Muscle of leg (tissue), 16 donors: ENCODE measurements at places on chromosomes 11 and 22. TPM values are rescaled to one million over a fixed set of nuclear protein-coding genes. Genes with fewer than 3 reads are reported as not detected.

The SMTNL1 gene
- total RNA-seq, result 143 TPM

The COA4 gene
- 89.1 TPM for total RNA-seq

The CABP4 gene
- total RNA-seq, result 0.66 TPM

The EWSR1 gene
- total RNA-seq, result 111 TPM

The APOA4 gene
- total RNA-seq, result not detected

The OR4A16 gene
- not detected for total RNA-seq

The PNPLA3 gene
- total RNA-seq, result 0.18 TPM

The FEN1 gene
- total RNA-seq, result 14.7 TPM

The NCAM1 gene
- 87.0 TPM for total RNA-seq

The OR8G1 gene
- total RNA-seq, result 0.09 TPM

The RRAS2 gene
- 34.4 TPM for total RNA-seq

The TRIM51 gene
- not detected for total RNA-seq

The KCNK7 gene
- 0.31 TPM for total RNA-seq

The DDIAS gene
- total RNA-seq, result 3.0 TPM

The ACRV1 gene
- total RNA-seq, result not detected

The SERHL2 gene
- total RNA-seq, result 2.4 TPM

The RFPL3 gene
- total RNA-seq, result not detected

The NLRP14 gene
- 0.04 TPM for total RNA-seq

The SHANK2 gene
- total RNA-seq, result 1.1 TPM

The GGTLC3 gene
- total RNA-seq, result not detected

The CDC45 gene
- 6.1 TPM for total RNA-seq

The TEX54 gene
- not detected for total RNA-seq

The POU2AF1 gene
- total RNA-seq, result 0.04 TPM

The TSSC4 gene
- total RNA-seq, result 36.7 TPM

The HDAC10 gene
- total RNA-seq, result 11.5 TPM

The KRTAP5-9 gene
- not detected for total RNA-seq

The TSPAN4 gene
- 60.3 TPM for total RNA-seq

The KCNQ1OT1 gene
- 10.8 TPM for total RNA-seq
